ENCODE measurements at places on chromosomes 7 and 10.

- no peak for DNase-seq
Measured at GRCh38 chr10:129725890-129726631, 238.0 kb downstream of the EBF3 start.

GRCh38 chr7:112414855-112415490 is 35.3 kb upstream of the IFRD1 start:
- DNase-seq, result peak; percentile 58

DNA sequence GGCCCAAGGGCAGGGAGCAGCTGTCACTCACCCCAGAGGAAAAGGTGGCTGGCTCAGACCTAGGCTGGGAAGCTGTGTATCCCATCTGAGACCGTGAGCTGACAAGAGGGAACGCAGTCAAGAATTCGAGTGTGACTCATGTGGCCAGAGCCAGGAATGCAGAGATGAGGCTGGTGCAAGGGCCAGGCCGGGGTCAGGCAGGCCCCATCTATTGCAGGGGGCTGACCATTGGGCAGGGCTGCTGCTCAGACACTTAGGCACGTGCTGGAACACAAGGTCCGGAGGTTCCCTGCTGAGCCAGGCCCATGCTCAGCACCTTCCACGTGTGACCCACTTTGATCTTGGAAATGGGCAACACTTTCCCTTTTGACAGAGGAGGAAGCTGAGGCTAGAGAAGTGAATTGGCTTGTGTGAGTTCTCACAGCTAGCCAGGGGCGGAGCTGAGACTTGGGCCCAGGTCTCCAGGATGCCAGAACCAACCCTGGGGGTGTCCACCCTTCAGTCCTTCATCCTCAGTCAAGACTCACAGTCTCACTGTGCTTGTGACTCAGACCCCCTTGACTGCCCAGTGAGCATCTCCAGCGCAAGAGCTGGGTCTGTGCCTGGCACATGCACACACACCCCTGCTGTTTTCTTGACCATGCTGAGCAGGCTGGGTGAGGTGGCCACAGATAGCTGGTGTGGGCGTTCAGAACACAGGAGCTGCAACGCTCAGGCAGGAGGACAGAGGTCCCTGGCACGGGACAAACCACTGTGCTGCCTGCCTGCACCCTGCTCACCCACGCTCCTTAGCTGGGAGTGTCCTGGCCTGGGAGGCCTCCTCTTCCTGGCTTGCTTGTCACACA is 47.6 kb upstream of the PPIF start:
- no peak for DNase-seq

GRCh38 chr10:25852364-25852941 is 81.6 kb upstream of the MYO3A start:
- no peak for DNase-seq

GRCh38 chr10:117047947-117048346 is 43.0 kb upstream of the SHTN1 start:
- no peak for DNase-seq

DNA sequence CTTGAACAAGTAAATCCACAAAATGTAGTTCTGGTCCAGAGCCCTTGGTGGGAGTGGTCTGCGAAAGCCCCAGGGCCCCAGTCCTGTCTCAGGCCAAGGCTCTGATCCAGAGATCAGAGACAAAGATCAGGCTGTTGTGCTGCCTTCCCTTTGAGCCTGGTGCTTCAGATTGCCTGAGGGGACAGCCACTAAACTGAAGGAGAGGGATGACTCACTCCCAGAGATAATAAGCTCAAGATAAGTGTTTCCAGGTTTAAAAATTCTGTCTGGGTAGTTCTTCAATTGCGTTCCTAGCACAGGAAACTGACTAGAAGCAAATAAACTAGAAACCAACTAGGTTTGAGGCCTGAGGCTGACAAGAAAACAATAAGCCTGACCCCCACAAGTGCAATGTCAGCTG is 190.2 kb downstream of the RAMP3 start:
- no peak for DNase-seq

GRCh38 chr10:121680879-121681655 is 82.8 kb upstream of the FGFR2 start:
- DNase-seq, result no peak

DNA sequence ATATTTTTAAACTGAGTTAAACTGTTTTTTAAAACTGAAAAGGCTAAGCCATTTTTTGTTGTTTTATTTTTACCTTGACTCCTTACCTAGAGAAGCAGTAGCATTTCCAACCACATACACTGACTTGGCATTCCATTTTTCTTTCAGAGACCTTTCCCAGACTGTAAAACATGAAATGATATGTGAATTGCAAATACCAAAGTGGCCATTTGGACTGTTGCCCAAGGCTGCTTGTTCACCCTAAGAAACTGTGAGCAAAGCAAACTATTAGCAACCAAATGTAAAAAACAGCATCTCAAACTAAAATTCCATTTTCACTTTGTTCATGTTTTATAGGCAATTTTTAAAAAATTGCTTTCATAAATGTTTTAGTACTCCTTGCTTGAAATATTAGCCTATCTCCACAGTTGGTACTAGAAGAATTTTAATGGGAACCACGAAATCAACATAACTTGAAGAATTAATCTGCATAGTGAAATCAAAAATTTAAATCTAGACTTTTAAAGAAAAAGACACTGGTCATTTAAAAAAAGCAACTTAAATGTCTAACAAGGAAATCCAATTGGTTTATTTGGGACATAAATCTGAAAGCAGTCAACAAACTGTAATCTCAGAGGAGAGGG is 10.8 kb downstream of the UROS start:
- DNase-seq, result no peak

GRCh38 chr7:16428672-16429071 is 7.3 kb upstream of the CRPPA start:
- no peak for DNase-seq

DNA sequence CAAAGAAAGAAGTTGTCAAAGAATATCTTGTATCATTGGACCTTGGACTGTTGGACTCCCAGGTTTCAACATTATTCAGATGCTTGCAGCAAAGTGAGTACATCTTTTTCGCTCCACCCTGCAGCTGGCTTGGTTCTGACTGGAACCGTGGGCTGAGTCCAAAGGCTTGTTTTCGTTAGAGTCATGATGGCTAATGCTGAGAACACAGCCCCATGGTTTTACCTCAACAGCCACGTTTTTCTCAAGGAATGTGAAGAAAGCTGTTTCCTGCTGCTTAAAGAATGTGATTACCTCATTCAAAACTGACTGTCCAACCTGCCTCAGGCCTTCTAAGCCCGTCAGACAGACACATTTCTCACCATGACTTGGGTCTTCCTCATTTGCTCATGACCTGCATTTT is 69.5 kb downstream of the STEAP1B start:
- DNase-seq, result no peak

- DNase-seq, result no peak
Measured at GRCh38 chr7:24907311-24907886, 72.6 kb downstream of the OSBPL3 start.

DNA sequence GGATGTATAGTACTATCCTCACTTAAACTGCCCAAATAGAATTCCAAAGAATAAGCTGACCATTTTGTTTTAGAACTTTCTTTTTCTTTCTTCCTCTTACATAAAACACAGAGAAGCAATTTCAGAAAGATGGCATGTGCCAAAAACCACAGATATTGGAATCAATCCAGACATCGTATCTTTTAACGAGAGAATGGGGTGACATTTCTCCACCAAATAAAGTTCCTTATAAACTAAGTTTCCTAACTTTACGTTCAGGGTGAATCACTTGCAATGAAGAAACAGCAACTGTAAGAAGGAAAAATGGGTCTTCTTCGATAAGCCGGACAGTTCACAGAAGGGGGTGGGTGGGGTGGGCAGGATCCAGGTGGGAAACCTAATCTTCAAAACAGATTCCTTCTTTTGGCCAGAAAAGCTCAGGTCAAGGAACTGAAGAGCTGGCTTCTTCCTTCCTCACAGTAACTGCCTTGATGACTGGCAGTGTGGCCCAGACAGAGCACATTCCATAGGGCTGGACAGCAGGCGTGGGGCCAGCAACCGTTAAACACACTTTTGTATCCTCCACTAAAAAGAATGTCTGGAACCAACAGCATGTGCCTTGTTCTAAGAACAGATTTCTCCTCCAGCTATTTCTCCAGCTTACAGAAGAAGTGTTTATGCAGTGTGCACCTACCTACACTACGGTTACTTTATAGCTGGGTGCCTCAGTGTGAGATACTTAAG is 31.5 kb downstream of the CREB3L2 start:
- no peak for DNase-seq

DNA sequence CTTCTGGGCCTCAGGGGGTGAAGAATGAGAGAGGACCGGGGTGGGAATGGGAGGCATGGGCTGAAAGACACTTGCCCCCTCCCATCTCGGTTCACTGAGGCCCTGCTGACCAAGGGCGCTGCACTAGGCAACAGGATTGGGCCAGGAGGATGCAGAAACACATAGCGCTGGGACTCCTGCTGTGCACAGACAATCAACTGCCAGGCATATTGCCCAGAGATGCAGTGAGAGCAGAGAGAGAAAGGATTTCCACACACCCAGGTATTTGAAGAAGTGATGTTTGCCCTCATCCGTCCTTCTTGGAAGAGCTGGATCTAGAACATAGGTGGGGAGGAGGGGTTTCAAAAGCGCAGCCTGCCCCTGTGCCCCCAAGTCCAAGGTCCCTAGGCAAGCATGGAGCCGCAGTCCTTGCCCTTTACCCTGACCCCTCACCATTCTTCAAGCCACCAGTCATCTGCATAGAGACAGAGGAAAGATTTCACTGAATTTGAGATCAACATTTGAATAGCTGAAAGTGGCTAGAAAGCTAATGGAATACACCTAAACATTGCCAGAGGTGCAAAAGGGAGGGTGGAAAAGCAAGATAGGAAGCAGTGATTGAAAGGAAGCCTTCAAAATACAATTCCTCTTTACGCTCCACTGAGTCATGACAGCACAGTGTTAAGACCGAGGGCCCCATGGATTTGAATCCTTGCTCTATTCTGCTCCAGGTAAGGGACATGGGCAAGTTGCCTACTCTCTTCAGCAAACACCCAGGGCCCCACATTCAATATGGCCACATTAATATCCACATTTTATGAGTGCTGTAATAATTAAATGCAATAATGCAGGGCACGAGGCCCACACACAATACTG is 44.2 kb upstream of the TNS3 start:
- no peak for DNase-seq

DNA sequence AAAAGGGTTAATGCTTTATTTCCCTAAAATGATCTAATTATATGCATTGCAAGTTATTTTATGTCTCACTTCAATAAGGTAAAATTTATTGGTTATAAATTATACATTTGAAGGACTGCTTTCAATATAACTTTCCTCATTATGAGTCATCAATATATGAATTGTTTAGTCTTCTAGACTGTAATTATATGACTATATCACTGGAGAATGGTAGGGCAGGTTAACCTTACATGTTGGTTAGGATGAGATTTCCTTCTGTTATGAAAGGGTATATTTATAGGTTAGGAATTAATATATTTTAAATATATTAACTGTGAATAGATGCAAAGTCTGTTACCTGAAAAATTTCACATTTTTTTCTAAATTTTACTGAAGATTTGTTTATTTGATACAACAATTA is 406.4 kb upstream of the ETV1 start:
- DNase-seq, result no peak

DNA sequence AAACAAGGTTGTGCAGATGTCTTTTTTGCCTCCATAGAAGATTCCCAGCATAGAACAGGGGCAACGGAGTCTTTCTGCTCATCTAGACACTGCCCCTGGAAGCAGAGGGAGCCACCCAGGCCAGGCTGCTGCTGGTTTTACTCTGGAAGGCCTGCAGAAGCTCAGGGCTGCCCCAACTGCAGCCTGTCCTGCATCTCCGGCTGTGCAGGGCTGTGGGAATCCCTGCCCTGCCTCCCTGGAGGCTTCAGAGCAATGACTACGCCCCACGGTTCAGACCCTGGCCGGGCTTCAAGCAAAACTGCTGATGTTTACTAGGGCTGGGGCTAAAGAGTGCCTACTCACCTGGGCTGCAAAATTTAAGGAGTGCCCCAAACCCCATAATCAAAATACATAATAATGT is 43.9 kb downstream of the GHRHR start:
- DNase-seq, result no peak

DNA sequence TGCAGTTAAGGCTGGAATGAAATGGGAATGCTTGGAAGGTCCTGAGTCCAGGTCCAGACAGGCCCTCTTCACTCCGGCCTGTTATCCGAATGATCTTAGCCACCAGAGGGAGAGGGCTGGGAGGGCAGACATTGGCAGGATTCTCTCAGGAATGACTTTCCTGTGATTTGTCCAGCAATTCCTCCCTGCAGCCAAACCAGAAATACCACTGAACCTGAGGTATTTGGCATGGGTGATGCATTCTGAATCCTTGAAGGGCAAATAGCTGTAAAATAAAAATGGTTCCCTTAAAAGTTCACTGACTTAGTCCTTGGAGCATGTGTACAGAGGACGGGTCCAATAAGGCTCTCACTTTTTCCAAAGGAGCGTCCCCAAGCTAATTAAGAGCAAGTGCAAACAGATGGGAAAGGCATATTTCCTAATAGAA is 77.5 kb upstream of the HABP2 start:
- no peak for DNase-seq

GRCh38 chr7:26898891-26899290 is 34.5 kb upstream of the SKAP2 start:
- no peak for DNase-seq

DNA sequence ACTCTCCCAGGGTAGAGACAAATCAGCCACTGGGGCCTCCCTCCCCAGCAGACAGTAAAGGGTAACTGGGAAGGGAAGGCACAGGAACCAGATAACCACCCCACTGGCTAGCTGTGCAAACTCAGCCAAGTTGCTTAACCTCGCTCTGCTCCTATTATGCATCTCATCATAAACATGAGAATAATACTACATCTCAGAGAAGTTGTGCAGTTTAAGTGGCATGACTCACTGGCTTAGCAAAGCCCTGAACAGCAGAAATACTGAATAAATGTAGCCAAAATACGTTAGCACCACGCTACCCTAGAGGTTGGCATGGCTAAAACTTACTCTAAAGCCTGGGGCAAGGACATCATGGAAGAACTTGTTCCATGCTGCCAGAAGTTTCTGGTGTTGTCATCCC is 128.1 kb upstream of the ANK3 start:
- no peak for DNase-seq

DNA sequence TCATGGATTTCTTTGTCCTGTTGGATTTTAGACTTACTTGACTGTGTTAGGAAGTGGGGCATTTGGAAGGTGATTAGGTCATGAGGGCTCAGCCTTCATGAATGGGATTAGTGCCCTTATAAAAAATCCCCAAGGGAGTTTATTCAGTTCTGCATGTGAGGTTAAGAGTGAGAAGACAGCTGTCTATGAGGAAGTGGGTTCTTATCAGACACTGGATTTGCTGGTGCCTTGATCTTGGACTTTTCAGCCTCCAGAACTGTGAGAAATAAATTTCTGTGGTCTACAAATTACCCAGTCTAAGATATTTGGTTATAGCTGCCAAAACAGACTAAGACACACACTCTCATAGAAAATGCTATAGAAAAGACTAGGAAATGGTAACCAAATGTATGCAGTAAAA is 724.7 kb upstream of the FZD8 start:
- peak; percentile 46 for DNase-seq

- no peak for DNase-seq
Measured at GRCh38 chr7:18191862-18192625, 164.4 kb upstream of the PRPS1L1 start.

DNA sequence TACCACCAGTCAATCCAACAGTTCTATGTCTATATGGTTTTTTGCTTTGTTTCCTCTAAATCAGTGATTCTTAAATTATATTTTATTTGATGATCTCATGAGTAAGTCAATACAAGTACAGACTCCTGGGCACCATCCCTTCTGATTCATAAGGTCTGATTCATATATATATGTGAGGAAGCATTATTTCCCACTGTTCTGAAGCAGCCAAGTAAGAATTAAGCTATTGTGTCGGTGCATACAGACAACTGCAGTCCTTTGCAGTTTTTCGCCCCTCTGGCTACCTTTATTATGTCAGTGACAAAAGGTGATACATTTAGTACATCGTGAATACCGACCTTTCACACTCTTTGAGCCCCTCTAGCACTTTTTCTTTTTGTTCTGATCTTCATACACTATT is 1079.6 kb upstream of the C7orf33 start:
- DNase-seq, result no peak
